ENCODE measurements at places on chromosomes 3 and 15.
A peak's percentile ranks its signal among the peaks of the same experiment; 100 is the strongest.

DNA sequence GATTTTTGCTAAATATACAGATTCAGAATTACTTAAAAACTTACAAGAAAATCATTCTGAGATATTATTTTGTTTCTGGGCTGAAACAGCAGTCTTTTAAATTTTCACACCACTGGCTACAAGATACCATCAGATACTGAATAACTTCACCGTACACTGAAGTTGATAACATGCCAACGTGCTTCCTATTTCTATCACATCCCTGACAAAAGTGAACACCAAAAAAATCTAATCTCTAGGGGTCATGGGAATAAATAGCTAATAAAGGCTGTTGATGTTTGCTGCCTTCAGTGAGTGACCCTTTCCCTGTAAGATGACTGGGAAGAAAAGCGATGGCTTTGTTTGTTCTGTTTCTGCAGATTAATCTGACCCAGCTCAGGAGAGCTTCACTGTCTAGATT is 120.5 kb downstream of the DUT start:
- no peak for DNase-seq

GRCh38 chr3:58171126-58171525 is 39.6 kb downstream of the DNASE1L3 start:
- DNase-seq, result no peak

GRCh38 chr3:119834754-119835370 is 53.0 kb downstream of the NR1I2 start:
- no peak for DNase-seq

GRCh38 chr3:40299130-40299720 is 10.3 kb upstream of the EIF1B start:
- no peak for DNase-seq

DNA sequence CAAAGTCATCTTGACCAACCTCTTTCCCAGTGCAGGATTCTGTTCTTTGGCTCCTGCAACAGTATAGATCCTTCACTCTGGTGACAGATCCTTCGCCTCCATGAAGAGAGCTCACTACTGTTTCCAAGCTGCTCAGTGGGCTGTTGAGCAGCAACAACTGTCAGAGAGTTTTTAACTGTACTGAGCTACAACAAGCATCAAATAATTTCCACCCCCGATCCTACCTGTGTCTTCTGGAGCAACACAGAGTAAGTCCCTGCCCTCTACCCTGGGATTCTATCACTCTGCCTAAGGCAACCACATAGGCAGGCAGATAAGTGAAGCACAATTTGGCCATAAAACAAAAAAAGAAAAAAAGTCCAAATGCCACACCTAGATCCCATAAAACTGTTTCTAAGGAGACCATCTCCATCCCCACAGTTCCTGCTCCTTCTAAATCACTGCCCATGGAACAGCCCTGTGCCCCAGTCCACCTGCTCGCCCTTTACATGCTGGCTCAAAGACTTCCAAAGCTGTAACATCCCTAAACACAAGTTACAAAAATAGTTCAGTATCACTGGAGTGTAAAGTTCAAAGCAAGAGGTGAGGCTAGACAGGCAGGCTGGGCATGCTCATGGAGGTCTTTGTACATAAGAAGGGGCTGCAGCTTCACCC is 37.8 kb upstream of the ANPEP start:
- DNase-seq, result no peak

- peak; percentile 20 for DNase-seq
Observed at GRCh38 chr15:64355348-64355943, 527 bp downstream of the CSNK1G1 start.

- no peak for DNase-seq
Observed at GRCh38 chr3:157683668-157684067, 180.5 kb upstream of the VEPH1 start.

- no peak for DNase-seq
Observed at GRCh38 chr3:67884345-67884744, 229.9 kb upstream of the SUCLG2 start.

DNA sequence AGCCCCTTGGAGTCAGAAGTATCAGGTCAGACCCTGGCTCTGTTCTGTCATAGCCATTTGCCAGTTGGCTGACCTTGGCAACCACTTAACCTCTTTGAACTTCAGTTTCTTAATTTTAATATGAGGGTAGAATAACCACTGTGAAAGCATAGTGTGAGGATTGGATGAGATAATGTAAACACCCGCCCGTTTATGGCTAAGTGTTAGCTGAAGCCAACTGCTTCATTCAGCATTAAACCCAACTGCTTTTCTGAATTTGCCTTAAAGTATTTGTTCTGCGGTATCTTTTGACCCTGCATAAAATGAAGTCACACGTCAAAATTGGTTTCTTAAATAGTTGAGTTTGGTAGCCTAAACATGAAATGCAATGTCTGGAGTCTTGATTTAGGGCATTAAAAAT is 121.5 kb upstream of the ABHD17C start:
- DNase-seq, result no peak

GRCh38 chr3:161273589-161274218 is 52.6 kb downstream of the NMD3 start:
- no peak for DNase-seq

DNA sequence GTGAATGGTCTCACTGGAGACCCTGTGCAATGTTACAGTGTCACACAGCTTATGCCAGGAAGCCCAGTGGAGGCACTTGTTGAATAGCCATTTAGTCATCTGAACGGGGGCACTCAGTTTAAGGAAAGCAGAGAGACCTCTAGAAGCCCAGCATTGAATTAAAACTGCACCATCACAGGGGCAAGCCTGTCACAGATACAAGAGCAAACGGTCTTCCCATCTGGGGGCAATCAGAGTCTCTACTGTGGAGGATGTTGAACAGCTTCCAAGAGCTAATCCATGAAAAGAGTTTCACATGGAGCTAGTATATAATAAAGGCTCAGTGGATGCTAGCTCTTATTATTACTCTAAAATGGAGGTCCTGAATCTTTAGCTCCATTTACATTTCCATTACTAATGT is 553.7 kb upstream of the ARRDC4 start:
- DNase-seq, result no peak

DNA sequence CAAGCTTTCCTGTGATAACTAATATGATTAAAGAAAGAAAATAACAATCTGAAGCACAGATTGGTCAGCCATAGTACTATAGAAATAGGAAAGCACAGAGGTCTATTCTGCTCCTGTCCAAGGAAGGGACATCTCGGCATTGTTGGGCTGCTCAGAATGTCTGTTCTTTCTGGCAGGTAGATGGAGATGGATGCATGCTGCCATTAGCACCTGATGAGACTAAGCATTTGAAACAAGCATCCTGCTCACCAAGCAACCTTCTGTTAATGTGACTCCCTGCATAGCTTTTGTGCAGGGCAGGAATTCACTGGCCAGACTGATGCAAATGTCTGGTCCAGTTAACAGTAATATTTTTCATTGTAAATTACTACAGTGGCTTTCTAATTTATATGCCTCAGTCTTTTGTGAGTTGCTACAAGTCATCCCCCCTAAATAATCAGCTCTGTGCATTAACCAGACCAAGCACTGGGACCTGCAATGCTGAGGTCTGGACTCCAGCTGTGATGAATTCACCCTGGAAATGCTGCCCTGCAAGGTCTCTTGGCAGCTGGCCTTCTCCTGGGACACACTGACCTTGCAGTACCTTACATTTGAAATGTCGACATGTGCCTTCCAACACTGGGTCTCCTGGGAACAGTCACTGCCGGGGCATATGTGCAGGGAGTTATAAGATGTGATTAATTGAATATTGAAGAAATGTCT is 1123.7 kb downstream of the IGSF11 start:
- no peak for DNase-seq

- no peak for DNase-seq
Observed at GRCh38 chr15:91400481-91400880, 300.4 kb downstream of the SV2B start.

GRCh38 chr15:66865622-66866611 is 163.9 kb downstream of the SMAD6 start:
- no peak for DNase-seq

DNA sequence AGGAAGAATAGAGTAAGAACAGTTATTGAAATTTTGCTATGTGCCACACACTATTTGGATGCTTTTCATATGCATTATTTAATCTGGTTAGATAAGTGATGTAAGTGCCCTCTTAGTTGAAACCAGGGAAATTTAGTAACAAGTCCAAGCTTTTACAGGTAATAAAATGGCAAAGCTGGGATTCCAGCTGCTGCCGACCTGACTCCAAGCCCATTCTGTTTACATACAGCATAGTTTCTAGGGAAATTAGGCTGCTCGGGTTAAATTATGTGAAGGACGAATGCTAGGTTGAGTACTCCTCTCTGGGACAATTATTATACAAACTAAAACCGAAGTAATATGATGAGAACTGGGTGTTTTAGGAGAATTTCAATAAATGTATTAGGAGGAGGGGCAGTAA is 38.7 kb upstream of the FAH start:
- DNase-seq, result no peak

DNA sequence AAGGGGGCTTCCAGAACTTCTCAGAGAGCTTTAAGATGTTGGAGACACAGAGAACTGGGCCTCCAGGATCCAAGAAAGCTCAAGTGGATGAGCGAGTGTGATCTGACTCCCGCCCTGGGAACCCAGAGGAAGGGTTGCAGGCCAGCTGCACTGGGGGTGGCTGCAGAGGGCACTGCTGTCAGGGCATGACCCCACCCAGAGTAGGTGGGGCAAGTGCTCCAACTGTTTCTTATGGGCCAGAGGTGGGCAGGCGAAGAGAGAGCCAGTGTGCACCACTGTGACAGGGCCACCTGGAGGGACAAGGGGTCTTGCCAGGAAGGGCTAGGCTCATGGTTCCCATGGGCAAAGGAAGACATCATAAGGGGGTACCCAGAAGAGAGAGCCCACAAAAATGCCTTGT is 48.8 kb downstream of the EXOG start:
- DNase-seq, result no peak

- DNase-seq, result no peak
Observed at GRCh38 chr15:23646165-23647000, 1.3 kb downstream of the MAGEL2 start.

GRCh38 chr3:78277801-78278200 is 1237.9 kb downstream of the ROBO2 start:
- DNase-seq, result no peak

GRCh38 chr3:78588906-78589621 is 1178.7 kb downstream of the ROBO1 start:
- no peak for DNase-seq

- DNase-seq, result no peak
Observed at GRCh38 chr3:178907081-178907480, 164.5 kb downstream of the ZMAT3 start.

Measured in activated T-cell treated with anti-CD3 and anti-CD28 coated beads for 24 hours (primary cell).